A549 treated with ZK216348 at 1 μM for 4 hours (cell line): ENCODE measurements at places on chromosomes 1 and 21. TPM values are rescaled to one million over a fixed set of nuclear protein-coding genes. Genes with fewer than 3 reads are reported as not detected.

The PLEKHA6 gene
- total RNA-seq: 20.4 to 35.4 TPM (median 29.9 TPM) in 5 replicates

The DISP3 gene
- 0.15 to 0.44 TPM (median 0.37 TPM) in 4 of 5 replicates, not detected in the other for total RNA-seq

The ANKRD65 gene
- 0.07 to 0.23 TPM in 2 of 5 replicates, not detected in the others for total RNA-seq

The CELA2A gene
- not detected in 5 replicates for total RNA-seq

The FCRL6 gene
- not detected in 5 replicates for total RNA-seq

The CFH gene
- 3.4 to 5.5 TPM (median 4.7 TPM) in 5 replicates for total RNA-seq

The TLR5 gene
- 0.09 to 0.49 TPM (median 0.18 TPM) in 4 of 5 replicates, not detected in the other for total RNA-seq

The TMPRSS15 gene
- total RNA-seq: not detected in 5 replicates

The MARK1 gene
- total RNA-seq: 0.05 to 0.22 TPM (median 0.09 TPM) in 5 replicates

The IL10 gene
- total RNA-seq: not detected in 5 replicates

The DYNLT5 gene
- total RNA-seq: not detected in 5 replicates
